ENCODE measurements at places on chromosomes 12 and 14.

DNA sequence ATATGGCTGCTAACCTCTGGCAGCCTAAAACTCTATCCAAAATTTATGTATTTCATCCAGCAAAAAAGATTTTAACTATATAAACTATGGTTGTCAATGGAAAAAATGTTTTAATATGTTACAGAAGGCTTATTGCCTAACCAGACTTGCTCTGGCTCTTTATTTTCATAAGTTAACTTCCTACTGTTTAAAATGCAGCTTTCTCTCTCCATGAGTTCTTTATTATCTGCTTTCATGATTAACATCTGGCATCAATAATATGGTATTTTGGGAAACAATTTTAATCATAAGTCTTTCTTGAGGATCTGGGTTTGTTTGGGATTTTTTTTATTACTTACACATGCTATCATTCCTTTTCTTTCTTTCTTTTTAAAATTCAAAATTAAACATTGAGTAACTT, 20.5 kb downstream of the KERA start:
- DNase-seq, result no peak

DNA sequence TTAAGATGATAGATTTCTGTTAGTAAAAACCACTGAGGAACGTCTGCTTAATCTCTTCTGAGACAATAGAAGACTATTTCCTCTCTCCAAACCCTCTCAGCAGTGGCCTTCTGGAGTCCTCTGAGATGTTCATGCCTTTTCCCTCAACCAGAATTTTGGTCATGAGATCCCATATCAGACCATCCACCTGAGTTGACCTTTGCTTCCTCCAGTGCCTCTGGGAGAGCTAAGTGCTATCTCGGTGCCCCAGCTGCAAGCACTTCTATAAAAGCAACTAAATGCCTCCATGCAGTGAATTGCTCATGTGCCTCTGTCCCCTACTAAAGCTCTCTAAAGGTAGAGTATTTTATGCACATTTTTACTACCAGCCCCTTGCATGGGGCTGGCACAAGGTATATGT, 172.8 kb upstream of the BCL2L14 start:
- no peak for DNase-seq

DNA sequence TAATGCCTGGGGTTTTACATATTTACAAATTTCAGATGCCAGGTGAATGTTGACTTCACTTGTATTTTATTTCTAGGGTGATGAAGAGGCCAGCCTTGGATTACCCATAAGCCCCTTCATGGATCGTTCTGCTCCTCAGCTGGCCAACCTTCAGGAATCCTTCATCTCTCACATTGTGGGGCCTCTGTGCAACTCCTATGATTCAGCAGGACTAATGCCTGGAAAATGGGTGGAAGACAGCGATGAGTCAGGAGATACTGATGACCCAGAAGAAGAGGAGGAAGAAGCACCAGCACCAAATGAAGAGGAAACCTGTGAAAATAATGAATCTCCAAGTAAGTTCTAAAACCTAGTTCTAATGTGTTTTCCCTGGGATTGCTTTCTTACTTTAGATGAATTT, 41.3 kb upstream of the SLCO1C1 start:
- DNase-seq, result no peak

DNA sequence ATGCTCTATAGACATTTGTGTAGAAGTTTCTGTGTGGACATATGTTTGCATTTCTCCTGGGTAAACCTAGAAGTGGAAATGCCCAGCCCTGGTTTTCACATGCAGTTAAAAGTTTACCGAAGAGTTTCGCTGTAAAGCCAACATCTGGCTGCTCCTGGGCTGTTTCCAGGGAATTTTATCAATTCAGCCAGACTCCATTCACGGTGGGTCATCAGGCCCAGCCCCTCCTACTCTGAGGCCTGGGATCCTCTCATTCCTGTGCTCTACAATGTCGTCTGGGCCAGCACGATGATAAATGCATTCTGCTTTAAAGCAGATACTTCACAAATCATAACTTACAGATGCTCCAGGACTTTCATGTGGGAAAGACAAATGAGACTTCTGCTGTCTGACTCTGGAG, 7.1 kb downstream of the NUAK1 start:
- no peak for DNase-seq

DNA sequence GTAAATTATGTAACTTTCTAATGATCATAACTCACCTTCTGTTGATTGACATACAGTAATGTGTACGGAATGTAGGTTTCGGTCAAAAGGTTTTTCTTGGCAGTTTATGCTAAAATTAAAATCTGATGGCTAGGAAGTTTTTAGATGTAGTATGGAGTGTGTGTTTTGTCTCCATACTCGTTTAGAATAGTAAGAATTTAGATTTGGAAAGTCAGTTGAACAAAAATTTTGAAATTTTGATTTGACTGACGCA, 859 bp downstream of the PALS1 start:
- no peak for DNase-seq

GRCh38 chr14:77641534-77642341, 25.3 kb upstream of the SPTLC2 start:
- peak; percentile 37 for DNase-seq

- no peak for DNase-seq
Observed at GRCh38 chr14:76006253-76006652, 20.7 kb downstream of the IFT43 start.

DNA sequence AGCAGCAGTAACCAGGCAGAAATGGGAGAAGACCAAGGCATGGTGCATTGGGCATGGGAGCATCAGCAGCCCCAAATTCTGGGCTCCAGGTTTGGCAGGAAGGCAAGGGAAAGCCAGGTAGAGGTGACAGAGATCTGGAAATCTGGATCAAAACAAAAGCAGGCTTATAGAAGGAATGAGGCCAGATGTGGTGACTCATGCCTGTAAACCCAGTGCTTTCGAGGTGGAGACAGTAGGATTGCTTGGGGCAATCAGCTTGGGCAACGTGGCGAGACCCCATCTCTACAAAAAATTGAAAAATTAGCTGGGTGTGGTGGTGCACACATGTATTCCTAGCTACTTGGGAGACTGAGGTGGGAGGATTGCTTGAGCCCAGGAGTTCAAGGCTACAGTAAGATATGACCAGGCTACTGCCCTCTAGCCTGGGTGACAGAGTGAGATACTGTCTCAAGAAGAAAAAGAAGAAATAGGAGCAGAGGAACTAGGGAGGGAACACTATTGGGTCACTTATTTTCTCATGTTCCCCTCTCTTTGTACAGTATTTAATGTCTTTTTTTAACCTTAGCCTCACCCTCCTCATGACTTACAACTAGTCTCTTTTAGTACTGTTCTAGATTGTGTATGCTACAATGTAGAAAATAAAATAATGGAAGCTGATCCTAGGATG, 25.1 kb downstream of the SLC4A8 start:
- no peak for DNase-seq

GRCh38 chr12:119758722-119759121, 90.8 kb downstream of the PRKAB1 start:
- DNase-seq, result no peak

DNA sequence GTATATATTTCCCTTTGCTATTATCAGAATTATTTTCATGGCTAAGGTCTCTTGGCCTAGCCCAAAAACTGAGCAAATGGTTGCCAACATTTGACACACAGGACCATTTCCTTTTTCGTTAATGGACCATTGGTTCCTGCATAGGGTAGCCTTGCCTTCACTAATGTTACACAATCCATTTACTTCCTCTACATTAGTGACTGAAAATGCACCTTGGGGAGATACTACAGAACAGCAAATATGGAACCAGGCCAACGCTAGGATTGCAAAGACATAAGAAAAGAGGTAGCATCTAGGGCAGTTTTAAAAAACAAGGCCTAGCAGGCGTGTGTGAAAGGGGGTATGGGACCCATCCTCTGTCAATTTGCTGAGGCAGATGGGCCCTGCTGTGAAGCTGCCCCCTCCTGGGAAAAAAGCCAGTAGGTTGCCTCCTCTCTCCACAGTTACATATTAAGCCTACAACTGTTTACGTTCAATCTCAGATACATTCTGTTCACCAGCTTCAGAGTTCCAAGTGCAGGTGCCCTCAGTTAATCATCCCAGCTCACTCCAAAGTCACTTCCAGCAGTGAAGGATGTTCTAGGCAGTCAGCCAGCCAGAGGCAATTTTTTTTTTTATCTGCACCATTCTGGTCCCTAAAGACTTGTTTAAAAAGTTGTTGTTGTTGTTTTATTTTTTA, 15.0 kb downstream of the AQP6 start:
- no peak for DNase-seq

DNA sequence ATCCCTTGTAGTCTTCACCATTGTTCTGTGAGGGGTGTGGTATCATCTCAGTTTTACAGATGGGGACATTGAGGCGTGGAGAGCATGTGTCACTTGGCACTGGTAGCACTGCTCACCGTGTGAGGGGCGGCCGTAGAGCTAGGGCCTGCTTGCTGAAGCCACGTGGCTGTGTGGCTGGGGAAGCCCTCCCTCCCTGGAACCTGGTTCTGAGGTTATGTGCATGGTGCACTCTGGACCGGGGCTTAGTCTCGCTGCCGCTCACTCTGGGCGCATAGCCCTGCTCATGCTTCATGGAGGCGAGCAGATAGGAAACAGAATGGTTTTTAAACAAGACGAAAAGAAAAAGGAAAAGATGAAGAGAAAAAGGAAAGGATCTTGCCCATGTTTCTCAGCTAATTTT, 46.1 kb downstream of the CACNA1C start:
- DNase-seq, result no peak

DNA sequence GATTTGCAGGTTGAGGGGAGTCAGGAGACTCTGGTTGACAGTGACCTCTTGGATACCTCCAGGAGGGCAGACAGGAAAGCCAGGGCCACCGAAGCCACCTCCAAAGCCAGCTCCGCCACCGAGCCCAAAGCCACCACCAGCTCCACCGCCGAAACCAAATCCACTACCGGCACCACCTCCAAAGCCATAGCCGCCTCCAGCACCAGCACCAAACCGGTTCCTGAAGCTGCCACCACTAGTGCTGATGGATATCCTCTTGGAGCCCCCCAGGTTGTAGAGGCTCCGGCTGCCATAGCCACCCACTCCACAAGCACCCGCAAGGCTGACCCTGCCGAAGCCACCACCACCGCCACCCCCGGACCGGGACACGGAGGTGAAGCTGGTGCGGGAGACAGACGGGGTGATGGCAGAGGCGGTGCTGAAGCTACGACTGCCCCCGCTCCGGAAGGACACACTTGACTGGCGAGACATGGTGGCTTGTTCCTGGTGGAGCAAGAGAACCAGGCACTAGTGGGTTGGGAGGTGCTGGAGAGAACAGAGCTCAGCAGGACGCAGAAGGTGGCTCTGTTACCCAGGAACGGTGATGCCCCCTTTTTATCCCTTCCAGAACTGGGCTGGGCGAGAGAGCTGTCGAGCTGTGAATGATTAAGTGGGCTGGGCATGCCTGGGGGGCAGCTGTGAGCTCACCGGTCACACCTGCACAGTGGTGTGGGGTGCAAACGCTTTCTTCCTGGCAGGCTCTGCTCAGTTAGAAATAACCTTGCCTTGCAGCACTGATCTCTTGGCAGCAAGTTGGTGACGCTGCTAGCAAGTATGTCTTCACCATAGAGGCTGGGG, at the start of gene KRT5:
TSS of gene KRT5 (minus strand) at position 569 of the 837 bp plus-strand sequence. CDS start at position 471, 98 bp downstream.
- no peak for DNase-seq

- DNase-seq, result no peak
Observed at GRCh38 chr12:3436461-3437065, 54.4 kb upstream of the PRMT8 start.

DNA sequence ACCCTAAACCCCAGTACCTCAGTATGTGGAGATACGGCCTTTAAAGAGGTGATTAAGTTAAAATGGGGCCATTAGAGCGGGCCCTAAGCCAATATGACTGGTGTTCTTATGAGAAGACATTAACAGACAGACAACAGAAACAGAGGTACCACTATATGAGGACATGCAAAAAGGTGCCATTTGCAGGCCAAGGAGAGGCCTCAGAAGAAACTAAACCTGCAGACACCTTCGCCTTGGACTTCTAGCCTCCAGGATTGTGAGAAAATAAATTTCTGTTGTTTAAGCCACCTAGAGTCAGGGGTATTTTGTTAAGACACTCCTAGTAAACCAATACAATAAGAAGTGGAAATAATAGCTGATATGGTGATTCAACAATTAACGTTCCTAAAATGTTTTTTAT, 32.6 kb downstream of the PTPRB start:
- DNase-seq, result no peak

GRCh38 chr12:22285846-22286245, 48.7 kb downstream of the ST8SIA1 start:
- DNase-seq, result no peak

DNA sequence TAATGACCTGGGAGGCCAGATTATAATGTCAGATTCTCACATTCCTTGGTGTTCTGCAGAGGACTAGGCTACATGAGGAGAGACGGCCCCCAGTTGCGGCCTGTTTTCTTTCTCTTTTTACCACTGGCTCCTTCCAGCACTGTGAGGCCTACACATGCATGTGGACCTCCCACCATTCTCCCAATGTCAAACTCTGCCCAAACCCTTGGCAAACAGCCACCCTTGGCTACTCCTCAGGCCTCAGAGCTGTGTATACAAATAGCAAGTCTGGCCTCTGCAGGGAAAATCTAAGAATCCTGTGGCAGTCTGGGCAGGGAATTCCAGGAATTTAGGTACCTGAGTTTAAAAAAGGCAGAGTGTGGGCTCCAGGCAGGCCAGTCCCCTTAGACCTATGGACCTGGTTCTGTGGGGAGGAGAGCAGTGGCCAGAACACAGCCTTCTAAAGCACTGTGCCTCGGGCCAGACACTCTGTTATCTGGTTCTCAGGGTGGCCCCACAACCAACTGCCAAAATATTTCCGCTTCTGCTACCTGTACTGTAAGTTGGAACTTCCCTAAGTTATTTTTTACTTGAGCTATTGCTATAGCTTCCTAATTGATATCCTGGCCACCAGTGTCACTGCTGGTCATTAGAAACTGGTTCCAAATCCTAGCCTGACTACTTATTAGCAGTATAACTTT, 19.9 kb upstream of the NEDD1 start:
- DNase-seq, result no peak

- DNase-seq, result no peak
Observed at GRCh38 chr12:49887091-49887490, 16.6 kb downstream of the FAIM2 start.

DNA sequence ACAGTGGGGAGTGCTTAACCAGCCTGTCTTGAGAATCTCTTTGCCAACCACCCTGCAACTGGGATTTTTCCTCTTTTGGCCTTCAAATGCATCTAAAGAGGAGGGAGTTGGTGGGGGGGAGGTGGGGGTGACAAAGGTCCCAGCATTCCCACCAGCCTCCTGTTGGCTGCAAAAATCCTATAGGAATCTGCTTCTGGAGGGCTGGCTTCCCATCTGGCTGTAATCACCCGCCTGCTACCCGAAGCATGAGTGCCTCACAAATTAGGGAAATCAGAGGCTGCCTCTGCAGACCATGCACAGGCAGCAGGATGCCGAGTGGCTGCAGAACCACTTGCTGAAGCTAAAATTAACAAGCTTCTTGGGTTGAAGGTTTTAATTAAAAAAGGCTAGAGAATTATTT, 73.9 kb upstream of the WSCD2 start:
- DNase-seq, result no peak

- no peak for DNase-seq
Observed at GRCh38 chr14:68694516-68695235, 98.2 kb downstream of the ZFP36L1 start.

GRCh38 chr12:82383930-82384552, 25.7 kb downstream of the METTL25 start:
- DNase-seq, result no peak

GRCh38 chr14:100375266-100375962, 52.3 kb downstream of the SLC25A47 start:
- DNase-seq, result no peak
